ENCODE measurements at places on chromosomes 1 and 21.

- no peak for DNase-seq
Measured at GRCh38 chr21:38244407-38244787, 12.4 kb upstream of the KCNJ15 start.

DNA sequence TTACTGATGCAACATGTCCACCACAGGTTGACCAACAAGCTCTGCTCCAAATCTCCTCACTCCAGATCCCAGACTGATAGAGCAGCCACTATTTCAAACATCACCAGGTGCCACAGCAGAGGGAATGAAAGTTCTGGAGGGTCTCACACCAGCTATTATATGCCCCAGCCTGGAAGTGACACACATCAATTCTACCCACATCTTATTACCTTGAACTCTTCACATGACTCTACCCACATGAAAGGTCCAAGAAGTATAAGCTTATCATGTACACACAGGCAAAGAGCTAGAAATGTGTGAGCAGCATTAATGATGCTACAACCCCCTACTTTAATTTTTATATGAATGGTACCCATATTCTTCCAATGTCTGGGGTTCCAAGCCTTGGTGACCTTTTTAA is 64.2 kb downstream of the SH3GLB1 start:
- DNase-seq: no peak

DNA sequence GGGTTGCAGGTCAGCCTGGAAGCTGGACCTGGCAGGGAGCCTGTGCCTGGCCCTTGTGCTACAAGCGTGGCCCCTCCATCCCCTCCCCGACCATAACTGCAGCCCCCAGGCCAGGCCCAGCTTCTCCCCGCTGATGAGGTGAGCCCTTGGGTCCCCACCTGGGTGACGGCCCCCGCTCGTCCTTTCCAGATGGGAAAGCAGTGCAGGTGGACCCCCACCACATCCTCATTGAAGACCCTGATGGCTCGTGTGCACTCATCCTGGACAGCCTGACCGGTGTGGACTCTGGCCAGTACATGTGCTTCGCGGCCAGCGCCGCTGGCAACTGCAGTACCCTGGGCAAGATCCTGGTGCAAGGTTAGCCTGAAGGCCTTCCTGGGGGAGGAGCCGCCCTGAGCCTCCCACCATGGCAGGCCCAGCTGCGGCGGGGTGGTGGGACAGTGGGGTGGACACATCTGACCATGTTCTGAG is 56.9 kb downstream of the TRIM11 start:
- no peak for DNase-seq

- DNase-seq: no peak
Measured at GRCh38 chr1:183219616-183220009, 33.5 kb downstream of the LAMC2 start.

- DNase-seq: no peak
Measured at GRCh38 chr1:22471078-22471477, 19.4 kb downstream of the ZBTB40 start.

- DNase-seq: no peak
Measured at GRCh38 chr1:176603696-176604095, 140.7 kb downstream of the PAPPA2 start.

- DNase-seq: no peak
Measured at GRCh38 chr1:239655023-239655422, 268.7 kb downstream of the CHRM3 start.

GRCh38 chr1:17158961-17159360 is 39.7 kb upstream of the PADI2 start:
- DNase-seq: no peak
